ENCODE measurements at places on chromosomes 5 and 9. TPM values are rescaled to one million over a fixed set of nuclear protein-coding genes. Genes with fewer than 3 reads are reported as not detected.

The CATSPER3 gene
- total RNA-seq: 0.52 TPM

The LIFR gene
- total RNA-seq: 45.4 TPM

The PCSK5 gene
- total RNA-seq: 12.2 TPM

The ZDHHC11B gene
- 6.2 TPM for total RNA-seq

The C9orf153 gene
- 7.6 TPM for total RNA-seq

The CSNK1G3 gene
- 22.4 TPM for total RNA-seq

- DNase-seq: no peak
- H3K27ac ChIP-seq: no peak overlapping the region
- peaks cover 20% of the 10 kb centered on the region for H3K4me1 ChIP-seq
- H3K36me3 ChIP-seq: no peaks in the 10 kb centered on the region
- H3K27me3 ChIP-seq: no peaks in the 10 kb centered on the region
Measured at GRCh38 chr5:74360535-74361210, 279.9 kb downstream of the ENC1 start.

DNA sequence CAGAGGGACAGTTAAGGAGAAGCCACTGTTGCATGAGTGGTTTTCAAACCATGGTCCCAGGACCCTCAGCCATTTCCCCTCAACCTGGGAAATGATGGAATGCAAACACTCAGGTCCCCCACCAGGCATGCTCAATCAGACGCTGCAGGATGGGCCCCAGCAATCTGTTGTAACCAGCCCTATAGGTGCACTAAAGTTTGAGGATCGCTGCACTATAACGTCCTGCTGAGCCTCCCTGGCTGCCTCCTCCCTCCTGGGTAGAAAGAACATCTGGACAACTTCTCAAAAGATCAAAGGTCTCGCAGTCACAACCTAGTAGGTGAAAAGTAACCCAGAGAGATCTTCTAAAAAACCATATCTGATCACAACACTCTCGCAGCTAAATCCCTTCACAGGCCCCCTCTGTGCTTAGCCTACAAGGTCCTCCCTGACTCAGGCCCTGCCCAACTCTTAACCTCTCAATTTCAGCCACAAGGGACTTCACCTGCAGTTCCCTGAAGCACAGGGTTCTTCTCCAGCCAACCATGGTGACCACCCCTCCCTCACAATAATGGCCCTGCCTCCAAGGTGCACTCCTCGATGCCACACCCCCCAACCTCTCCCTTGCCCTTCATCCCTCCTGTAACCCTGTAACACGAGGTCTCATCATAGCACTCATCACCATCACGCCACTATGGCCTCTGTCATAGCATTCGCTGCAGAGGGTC lies 3.5 kb downstream of the SHB start:
- peaks cover 61% of the 10 kb centered on the region for H3K4me1 ChIP-seq
- H3K4me3 ChIP-seq: no peak overlapping the region
- no peaks in the 10 kb centered on the region for H3K36me3 ChIP-seq
- peak overlapping the region; percentile 96 for H3K27ac ChIP-seq
- DNase-seq: no peak

DNA sequence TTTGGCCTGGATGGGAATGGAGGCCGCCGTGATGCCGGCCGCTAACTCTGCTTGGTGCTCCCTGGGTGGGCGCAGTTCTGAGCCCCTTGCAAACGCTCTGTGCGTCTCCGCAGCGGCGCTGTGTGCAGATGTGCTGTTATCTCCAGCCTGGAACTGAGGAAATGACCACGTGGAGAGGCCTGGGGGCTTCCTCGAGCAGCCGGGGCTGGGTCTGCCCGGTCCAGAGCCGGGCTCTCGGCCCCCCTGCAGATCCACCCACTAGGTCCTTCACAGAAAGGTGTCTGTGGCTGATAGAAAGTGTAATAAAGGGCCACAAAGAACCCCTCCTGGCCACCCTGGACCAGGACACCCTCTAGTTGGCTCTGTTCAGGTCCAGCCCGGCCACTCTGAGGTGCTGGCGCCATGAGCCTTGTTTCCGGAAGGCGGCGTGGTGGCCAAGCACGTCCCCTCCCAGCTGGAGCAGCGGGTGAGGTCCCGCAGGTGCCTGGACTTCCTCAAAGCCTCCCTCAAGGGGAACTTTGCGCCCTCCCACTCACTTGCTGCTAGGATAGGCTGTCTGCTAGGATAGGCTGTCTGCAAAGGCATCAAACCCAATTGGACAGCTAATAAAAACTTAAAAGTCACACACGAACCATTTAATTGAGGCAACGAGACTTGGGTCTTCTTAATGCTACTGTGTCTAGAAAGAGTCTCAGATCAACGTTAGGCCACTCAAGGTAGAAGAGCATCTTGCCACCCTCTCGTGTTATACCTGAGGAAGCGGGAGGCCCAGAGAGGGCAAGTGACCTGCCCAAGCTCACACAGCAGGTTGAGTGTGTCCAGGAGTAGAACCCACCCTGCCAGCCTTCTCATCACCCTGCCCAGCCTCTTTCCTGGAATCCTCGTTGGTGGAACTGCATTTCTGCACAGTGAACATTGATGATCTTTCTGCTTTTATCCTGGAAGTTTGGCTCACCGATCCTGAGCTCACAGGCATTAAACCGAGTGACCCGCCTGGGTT lies 109.3 kb upstream of the FCN2 start:
- no peak overlapping the region for H3K4me3 ChIP-seq
- no peaks in the 10 kb centered on the region for H3K36me3 ChIP-seq
- no peaks in the 10 kb centered on the region for H3K4me1 ChIP-seq
- H3K27ac ChIP-seq: no peak overlapping the region
- no peak for DNase-seq

- H3K4me1 ChIP-seq: peaks cover 5% of the 10 kb centered on the region
- DNase-seq: no peak
- no peaks in the 10 kb centered on the region for H3K27me3 ChIP-seq
Measured at GRCh38 chr5:143172739-143173138, 230.7 kb downstream of the NR3C1 start.

GRCh38 chr5:62509806-62510205 lies 68.8 kb upstream of the LRRC70 start:
- H3K27me3 ChIP-seq: no peaks in the 10 kb centered on the region
- H3K4me3 ChIP-seq: no peak overlapping the region
- DNase-seq: no peak
- no peaks in the 10 kb centered on the region for H3K4me1 ChIP-seq

DNA sequence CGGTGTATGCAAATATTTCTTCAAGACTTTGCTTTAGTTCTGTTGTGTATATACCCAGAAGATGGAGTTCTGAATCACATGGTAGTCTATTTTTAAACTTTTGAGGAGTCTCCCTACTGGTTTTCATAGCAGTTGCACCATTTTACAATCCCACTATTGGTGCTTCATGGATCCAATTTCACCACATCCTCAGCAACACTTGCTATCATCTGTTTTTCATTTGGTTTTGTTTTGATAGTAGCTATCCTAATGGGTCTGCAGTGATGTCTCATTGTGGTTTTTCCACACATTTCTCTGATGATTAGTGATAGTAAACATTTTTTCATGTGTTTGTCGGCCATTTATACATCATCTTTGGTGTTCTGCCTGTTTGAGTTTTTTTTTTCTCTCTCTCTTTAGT lies 1339.3 kb downstream of the EFNA5 start:
- H3K4me1 ChIP-seq: no peaks in the 10 kb centered on the region
- no peaks in the 10 kb centered on the region for H3K27me3 ChIP-seq
- H3K4me3 ChIP-seq: no peak overlapping the region
- no peaks in the 10 kb centered on the region for H3K36me3 ChIP-seq
- H3K27ac ChIP-seq: no peak overlapping the region

- no peaks in the 10 kb centered on the region for H3K27me3 ChIP-seq
- DNase-seq: no peak
- H3K4me3 ChIP-seq: no peak overlapping the region
- no peaks in the 10 kb centered on the region for H3K4me1 ChIP-seq
- no peak overlapping the region for H3K27ac ChIP-seq
Measured at GRCh38 chr9:34233672-34234071, 54.8 kb downstream of the UBAP1 start.

DNA sequence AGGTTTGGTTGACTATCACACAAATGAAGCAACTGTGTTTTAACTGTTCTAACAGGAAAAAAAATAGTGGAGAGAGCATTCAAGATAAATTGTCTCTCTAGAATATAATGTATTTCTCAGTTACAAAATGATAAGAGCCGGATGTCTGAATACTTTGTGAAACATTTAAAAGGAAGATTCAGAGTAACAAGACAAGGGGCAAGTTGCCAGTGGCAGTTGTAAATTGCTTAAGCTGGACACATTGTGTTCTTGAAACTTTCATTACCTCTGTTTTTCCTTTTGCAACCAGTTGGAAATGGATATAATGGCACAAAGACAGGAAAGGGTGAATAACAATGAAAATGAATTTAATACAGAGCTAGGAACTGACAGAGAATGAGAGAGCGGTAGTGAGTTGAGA lies 15.2 kb upstream of the TBCA start:
- no peaks in the 10 kb centered on the region for H3K27me3 ChIP-seq
- H3K4me1 ChIP-seq: no peaks in the 10 kb centered on the region
- no peak overlapping the region for H3K4me3 ChIP-seq
- DNase-seq: no peak

- DNase-seq: no peak
- H3K27ac ChIP-seq: no peak overlapping the region
Measured at GRCh38 chr9:5801739-5802113, 31.2 kb downstream of the ERMP1 start.

- no peaks in the 10 kb centered on the region for H3K27me3 ChIP-seq
- DNase-seq: no peak
- H3K36me3 ChIP-seq: no peaks in the 10 kb centered on the region
Measured at GRCh38 chr9:2026220-2026997, 11.3 kb downstream of the SMARCA2 start.

- H3K4me3 ChIP-seq: no peak overlapping the region
- no peak for DNase-seq
- no peak overlapping the region for H3K27ac ChIP-seq
- peaks cover 8% of the 10 kb centered on the region for H3K4me1 ChIP-seq
- no peaks in the 10 kb centered on the region for H3K36me3 ChIP-seq
- H3K27me3 ChIP-seq: no peaks in the 10 kb centered on the region
Measured at GRCh38 chr5:180347702-180348101, 5.4 kb downstream of the GFPT2 start.

GRCh38 chr9:130336027-130336610 lies 70.6 kb downstream of the HMCN2 start:
- H3K27ac ChIP-seq: no peak overlapping the region
- no peaks in the 10 kb centered on the region for H3K4me1 ChIP-seq
- DNase-seq: no peak
- no peaks in the 10 kb centered on the region for H3K27me3 ChIP-seq

DNA sequence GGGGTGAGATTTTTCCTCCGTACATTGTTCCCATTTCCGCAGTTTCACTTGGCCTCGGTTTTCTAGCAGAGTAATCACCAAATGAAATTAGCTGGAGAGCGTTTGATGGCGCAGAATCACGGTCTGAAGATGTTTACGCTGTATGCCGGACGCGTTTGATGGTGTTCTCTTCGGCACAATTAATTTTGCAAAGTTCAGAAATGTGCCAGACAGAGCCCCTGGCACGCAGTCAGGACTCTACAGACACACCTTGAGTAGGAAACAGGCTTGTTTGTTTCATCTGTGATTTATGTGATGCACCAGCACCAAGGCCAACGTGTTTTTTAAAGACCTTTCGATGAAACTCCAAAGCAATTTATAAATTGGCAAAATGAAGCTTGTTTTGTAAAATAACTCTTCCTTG lies 863 bp upstream of the LIFR start:
- H3K27ac ChIP-seq: peak overlapping the region; percentile 97
- peak overlapping the region; percentile 48 for H3K4me3 ChIP-seq
- peak; percentile 40 for DNase-seq
- H3K4me1 ChIP-seq: peaks cover 42% of the 10 kb centered on the region
- H3K27me3 ChIP-seq: no peaks in the 10 kb centered on the region

DNA sequence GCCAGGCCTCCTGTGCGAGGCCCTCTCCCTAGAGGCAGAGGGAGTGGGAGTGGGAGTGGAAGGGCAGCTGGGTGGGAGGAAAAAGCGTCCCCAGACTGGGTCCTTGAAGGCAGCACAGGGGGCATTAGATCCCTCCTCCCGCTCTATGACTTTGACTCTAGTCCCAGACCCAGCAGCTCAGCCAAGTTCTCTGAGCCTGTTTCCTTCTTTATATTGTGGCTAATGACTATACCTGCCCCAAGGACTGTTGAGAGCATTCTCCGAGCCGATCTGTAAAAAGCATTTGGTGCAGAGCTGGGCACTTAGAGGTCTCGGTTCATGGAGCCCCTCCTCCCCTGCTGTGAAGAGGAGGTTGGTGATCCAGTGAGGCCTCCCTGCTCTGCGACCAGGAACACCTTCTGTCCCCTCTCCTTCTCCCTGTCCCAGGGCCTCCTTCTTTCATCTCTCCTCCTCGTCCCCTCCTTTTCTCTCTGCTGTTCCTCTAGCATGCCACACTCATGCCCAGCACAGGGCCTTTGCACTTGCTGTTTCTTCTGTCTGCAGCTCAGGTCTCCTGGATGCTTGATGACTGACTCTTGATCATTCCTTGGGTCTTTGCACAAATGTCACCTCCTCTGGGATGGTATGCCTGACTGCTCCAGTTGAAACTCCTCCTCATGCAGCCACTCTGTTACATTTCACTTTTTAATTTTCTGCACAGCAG lies 23.4 kb upstream of the PSD2 start:
- no peaks in the 10 kb centered on the region for H3K27me3 ChIP-seq
- H3K4me1 ChIP-seq: peaks cover 6% of the 10 kb centered on the region
- H3K27ac ChIP-seq: no peak overlapping the region
- no peak overlapping the region for H3K4me3 ChIP-seq
- DNase-seq: no peak

DNA sequence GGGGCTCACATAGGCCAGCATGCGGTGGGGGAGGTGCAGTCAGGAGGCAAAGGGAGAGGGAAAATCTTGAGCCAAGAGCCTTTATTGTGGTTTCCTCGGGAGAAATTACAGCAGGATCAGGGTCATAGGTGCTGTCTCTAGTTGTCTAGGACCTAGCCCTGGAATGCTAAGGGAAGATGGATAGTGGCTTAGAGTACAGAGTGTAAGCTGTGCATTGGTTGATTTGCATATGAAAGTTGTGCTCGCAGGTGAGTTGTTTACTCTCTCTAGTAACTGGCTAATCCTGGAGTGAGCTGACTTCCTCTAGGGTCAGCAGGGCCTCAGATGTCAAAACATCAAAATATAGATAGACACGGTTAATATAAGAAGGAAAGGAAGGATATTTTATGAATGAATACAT lies 877.7 kb downstream of the TLE4 start:
- no peak for DNase-seq
- H3K36me3 ChIP-seq: no peaks in the 10 kb centered on the region
- no peaks in the 10 kb centered on the region for H3K27me3 ChIP-seq
- no peaks in the 10 kb centered on the region for H3K4me1 ChIP-seq
- H3K27ac ChIP-seq: no peak overlapping the region
- no peak overlapping the region for H3K4me3 ChIP-seq

- H3K36me3 ChIP-seq: no peaks in the 10 kb centered on the region
- no peaks in the 10 kb centered on the region for H3K4me1 ChIP-seq
- no peak overlapping the region for H3K4me3 ChIP-seq
- no peaks in the 10 kb centered on the region for H3K27me3 ChIP-seq
Measured at GRCh38 chr5:11104651-11105112, 343.6 kb upstream of the DAP start.
